ENCODE measurements at places on chromosomes 5 and 9.

GRCh38 chr5:6496207-6496584 lies 47.5 kb downstream of the UBE2QL1 start:
- no peak for DNase-seq

DNA sequence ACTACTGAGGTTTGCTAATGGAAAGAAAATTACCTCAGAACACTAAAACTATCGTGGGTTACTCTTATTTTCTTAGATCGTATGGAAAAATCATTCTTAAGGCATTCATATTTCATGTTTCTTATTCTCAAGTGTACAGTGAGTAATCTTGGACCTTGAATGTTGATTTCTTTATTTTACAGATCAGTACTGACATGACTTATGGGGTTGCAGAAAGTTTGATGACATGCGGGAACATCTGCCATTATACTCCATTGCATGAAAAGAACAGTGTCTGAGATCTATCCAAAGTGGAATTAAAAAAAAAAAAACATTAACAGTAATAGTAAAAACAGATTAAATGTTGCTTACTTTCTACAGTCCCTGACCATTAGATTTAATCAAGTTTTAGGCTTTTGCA lies 1290.2 kb upstream of the WWC1 start:
- no peak for DNase-seq

GRCh38 chr9:136233411-136233810 lies 12.2 kb downstream of the QSOX2 start:
- no peak for DNase-seq

- DNase-seq, result no peak
Measured at GRCh38 chr9:133249337-133249736, 25.7 kb downstream of the ABO start.

DNA sequence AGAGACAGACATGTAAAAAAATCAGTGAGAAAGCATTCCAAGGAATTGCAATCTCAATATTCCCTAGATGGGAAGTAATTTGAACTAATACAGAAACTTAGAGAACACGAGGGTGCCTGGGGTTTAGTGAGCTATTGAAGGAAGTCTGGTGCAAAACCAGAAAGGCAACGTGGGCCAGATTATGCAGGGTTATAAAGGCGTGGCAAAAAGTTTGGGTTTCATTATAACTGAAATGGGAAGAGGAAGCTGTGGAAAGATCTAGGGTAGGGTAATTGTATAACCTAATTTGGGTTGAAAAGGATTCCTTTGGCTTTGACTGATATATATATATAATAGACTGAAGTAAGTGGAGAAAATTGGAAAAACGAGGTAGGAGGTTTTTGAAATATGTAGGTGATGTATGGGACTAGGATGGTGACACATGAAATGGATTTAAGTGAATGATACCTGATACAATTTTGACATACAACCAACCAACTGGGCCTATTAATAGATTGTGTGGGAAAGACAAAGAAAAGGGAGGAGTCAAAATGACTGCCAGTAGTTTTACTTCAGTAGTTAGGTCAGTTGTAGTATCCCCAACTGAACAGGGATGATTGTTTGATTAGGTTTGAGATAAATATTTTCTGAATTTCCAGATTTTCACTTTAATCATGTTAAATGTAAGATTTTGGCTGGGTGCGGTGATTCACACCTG lies 65.3 kb downstream of the FAM174A start:
- DNase-seq, result no peak

GRCh38 chr5:42020788-42021530 lies 95.9 kb downstream of the FBXO4 start:
- no peak for DNase-seq

All from central memory CD4-positive, alpha-beta T cell (primary cell).